Daoy (cell line): ENCODE measurements at places on chromosomes 5 and 9. TPM values are rescaled to one million over a fixed set of nuclear protein-coding genes. Genes with fewer than 3 reads are reported as not detected.

The CAMLG gene
- 24.7 and 32.3 TPM in 2 replicates for total RNA-seq

The ROR2 gene
- total RNA-seq, result 1.8 and 2.8 TPM in 2 replicates

The FAM193B gene
- 14.6 and 26.7 TPM in 2 replicates for total RNA-seq

The SAXO1 gene
- not detected in 2 replicates for total RNA-seq

The CYFIP2 gene
- total RNA-seq, result 7.6 and 8.5 TPM in 2 replicates

The SDHA gene
- total RNA-seq, result 78.3 and 97.6 TPM in 2 replicates

The RABGAP1 gene
- total RNA-seq, result 13.7 and 19.1 TPM in 2 replicates

The ATP10B gene
- not detected in 2 replicates for total RNA-seq

The SOX30 gene
- 0.11 TPM in 1 of 2 replicates, not detected in the other for total RNA-seq
